Thyroid gland (tissue), 4 donors: ENCODE measurements at places on chromosomes 1 and 21.

GRCh38 chr1:118118873-118119463 lies 66.1 kb downstream of the SPAG17 start:
- DNase-seq, result no peak

DNA sequence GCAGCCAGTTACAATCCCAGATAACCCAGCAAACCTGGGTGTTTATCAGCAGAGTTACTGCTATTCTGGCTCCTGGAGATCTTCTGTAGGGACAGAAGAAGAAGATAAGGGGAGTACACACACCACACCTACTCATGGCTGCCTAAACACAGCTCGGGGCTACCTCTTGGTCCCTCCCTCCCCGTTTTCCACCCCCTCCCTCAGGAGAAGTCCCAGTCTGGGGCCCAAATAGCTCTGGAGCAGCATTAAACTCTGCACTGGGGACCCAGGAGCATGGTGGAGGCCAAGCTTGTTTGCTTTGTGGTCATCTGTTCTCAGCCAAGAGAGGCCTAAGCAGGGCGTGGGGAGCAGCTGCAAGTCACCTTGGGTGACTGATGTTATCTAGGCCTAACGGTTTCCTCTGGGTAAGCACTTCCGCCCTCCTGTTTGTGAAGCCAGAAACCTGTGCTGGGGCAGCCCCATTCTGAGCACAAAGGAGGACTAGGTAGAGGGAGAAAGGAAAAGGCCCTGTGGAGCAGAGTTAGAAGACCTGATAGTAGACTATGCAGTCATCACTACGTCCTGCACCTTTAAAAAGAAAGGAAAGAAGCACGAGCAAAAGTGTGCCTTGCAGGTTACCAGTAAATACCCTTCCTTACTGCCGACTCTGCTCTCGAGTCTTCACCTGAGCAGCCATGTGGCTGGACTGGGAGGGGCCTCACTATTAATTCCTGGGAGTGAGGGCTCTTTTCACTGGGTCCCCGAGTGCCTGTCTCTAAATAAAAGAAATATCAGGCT lies 2.0 kb upstream of the RCSD1 start:
- no peak for DNase-seq

GRCh38 chr1:119660253-119661083 lies 12.4 kb upstream of the ZNF697 start:
- no peak for DNase-seq

- DNase-seq, result no peak
Observed at GRCh38 chr1:168088511-168089325, 48.0 kb downstream of the GPR161 start.

DNA sequence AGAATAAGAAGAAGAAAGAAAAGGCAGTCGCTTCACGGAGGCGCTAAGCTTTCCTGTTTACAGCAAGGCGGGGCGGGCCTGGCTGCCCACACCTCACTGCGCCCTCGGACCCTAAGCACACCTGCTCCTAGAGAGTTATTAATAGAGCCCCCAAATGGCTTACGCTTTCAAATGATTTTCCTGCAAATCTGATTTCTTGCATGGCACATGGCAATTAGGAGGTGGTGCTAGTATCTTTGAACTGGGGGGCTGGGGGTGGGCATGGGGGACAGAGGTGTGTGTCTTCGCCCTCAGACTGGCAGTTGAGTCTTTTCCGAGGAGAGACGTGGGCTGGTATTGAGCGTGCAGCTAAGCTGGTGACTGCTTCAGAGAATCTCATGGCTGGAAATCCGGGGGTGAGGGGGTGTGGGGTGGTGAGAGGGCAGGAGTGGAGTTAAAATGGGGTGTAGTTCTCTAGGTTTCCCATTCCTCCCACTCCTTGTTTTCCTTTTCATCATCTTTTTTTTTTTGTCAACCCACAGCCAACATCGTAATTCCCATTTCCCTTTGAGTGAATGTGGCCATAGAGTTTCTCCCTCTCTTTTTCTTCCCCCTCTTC lies 1.3 kb downstream of the S1PR1 start:
- no peak for DNase-seq
